NCI-H345 (cell line): ENCODE measurements at places on chromosomes 3 and 15.
A peak's percentile ranks its signal among the peaks of the same experiment; 100 is the strongest.

DNA sequence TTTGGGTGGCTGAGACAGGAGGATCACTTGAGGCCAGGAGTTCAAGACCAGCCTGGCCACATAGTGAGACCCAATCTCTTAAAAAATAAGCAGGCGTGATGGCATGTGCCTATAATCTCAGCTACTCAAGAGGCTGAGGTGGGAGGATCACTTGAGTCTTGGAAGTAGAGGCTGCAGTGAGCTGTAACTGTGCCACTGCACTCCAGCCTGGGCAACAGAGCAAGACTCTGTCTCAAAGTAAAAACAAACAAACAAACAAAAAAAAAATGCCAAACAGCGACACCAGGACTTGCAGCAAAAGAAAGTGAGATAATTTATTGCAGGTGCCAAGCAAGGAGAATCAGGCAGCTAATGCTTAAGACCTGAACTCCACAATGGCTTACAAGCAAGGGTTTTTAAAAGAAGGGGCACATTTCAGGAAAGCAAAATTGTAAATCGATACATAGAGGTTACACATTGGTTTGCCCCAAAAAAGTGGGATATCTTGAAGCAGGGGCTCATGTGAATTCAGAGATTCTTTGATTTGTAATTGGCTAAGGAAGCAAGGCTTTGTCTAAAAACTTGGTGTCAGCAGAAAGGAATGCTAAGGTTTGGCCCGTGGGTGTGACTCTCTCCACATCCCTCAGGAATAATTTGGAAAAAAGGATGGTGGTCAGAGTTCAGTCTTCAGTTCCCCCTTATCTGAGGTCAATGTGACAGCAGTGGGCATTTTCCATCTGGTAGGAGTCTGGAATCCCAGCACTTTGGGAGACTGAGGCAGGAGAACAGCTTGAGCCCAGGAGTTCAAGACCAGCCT, 5.2 kb upstream of the MPI start:
- DNase-seq = no peak

DNA sequence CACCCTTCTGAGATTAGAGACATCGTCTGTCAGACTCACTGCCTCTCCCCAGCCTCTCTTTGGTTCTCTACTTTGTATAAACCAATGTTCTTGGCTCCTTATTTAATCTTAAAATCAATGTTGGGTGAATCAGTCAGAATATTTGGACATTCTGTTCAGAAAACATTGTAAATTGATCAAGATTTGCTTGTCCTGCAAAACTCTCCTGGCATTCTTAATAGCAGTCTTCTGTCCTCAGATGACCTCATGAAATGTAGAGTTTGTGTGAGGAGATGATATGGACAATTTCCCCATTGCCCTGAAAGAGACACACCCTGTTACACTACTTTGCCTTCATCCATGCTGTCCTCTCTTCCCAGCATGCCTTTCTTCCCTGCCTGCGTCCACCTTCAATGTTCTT, 33.6 kb downstream of the CD200R1L start:
- DNase-seq = no peak

- no peak for DNase-seq
These were observed 17.5 kb downstream of the RGMA start for GRCh38 chr15:93071469-93071936.

DNA sequence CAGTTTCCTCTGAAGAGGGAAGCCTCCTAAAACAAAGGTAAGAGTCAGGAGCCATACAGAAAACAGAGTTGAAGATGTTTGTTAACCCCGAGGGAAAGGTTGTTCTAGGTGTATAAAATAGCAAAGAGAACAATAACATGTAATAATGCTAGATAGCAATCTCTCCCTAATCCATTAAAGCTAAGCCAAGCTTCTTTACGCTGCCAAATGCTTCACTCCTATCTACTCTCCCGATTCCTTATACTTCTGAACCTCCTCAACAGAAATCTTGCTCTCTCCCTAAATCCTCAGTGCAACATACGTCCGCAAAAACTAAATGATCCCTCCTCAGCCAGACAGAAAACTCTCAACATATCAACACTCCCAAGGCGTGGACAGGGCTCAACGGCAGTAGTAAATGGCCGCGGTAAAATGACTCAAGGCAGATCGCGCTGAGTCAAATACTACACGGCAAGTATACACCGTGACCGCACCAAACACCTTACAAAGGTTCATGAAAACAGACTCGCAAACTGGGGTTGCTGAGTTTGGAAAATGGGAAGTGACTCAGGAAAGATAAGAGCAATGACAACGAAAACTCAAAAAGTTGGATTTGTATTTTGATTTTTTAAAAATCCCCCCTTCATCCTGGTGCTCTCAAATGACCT, 682 bp downstream of the CLDND1 start:
- DNase-seq = peak; percentile 3

DNA sequence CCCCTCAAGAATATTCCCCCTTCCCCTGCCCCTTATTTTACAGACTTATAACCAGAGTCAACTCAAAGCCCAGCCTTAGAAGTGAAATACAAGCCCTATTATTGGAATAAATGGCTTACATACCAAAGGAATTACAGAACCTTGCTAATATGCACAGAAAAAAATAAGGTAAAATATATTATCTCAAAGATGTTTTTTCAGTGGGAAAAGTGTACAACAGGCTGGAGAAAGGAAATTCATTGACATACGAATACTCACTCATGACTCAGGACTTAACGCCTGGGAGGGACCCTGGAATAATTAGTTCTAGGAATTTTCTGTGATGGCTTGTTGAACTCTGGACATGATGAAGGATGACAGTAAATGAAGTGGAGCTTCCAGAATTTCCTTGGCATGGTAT, 27.0 kb downstream of the ARL14 start:
- DNase-seq = no peak

GRCh38 chr3:28816017-28816416, 464.9 kb upstream of the RBMS3 start:
- no peak for DNase-seq

DNA sequence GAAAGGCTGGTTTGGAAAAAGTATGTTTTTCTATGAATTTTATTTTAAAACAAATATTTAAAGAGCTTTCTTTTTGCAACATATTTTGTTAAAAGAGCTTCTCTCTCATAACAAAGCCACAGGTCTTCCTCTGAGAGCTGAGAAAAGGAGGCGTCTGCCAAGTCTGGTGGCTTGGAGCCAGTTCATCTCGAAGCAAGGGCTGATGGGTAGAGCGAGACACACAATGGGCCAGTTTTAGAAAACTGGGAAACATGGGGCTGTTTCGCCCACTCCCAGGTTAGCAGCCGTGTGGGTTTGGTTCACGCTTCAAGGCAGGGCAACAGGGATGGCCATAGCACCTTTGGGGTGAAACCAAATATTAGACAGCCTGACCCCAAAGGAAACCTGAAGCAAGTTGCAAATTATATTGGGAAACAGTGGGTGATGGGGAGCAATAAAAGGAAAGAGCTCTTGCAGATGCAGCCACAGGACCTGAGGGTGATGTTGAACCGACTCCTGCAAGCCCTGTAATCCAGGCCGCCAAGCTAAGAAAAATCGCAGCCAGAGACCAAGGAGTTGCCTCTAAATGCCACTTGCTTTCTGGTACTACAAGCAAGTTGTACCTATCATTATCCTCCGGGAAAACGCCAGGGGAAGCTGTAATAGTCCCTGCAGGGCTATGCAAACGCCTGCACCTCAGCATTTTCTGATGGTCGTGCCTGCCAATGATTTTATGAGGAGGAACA, 88.4 kb upstream of the GALNT15 start:
- DNase-seq = no peak

DNA sequence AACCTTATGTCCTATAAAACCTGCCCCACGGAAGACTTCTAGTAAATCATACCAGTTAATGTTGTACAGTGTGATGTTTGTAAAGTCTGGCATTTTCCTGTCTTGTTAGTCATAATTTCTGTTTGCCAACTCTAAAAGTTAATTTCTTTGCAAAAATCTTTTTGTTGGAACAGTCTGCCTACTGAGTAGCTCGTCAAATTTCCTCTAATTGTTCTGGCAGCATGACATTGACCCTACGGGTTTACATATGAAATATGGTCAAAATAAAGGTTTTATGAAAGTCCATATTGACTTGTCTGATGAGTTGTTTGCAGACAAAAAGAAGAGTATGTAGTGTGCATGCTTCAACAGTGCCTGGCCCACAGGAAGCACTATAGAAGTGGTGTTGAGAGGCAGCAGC, 79.8 kb upstream of the SOX2 start:
- DNase-seq = no peak

DNA sequence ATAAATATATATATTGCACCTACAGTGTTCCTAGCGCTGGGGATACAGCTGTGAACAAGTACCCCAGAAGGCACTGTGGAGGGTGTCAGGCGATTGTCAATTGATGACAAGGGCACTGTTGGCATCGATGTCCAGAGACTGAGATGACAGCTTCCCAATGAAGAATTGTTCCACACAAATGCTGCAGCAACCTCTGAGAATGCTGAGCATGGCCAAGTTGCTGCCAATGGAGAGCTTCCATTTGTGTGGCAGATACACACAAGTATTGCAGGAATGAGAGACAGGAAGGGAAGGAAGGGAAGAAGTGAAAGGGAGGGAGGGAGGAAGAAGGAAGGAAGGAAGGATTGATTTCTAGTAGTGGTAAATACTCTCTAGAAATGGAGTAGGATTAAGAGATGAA, 21.9 kb downstream of the LRTM1 start:
- no peak for DNase-seq
